ENCODE measurements at places on chromosomes 2 and 18. TPM values are rescaled to one million over a fixed set of nuclear protein-coding genes. Genes with fewer than 3 reads are reported as not detected.

PIK3C3 gene
- total RNA-seq: 106 TPM

UGT1A1 gene
- not detected for total RNA-seq

TBR1 gene
- not detected for total RNA-seq

GALNT13 gene
- 2.0 TPM for total RNA-seq

RIT2 gene
- total RNA-seq: not detected

EVX2 gene
- total RNA-seq: not detected

DNA sequence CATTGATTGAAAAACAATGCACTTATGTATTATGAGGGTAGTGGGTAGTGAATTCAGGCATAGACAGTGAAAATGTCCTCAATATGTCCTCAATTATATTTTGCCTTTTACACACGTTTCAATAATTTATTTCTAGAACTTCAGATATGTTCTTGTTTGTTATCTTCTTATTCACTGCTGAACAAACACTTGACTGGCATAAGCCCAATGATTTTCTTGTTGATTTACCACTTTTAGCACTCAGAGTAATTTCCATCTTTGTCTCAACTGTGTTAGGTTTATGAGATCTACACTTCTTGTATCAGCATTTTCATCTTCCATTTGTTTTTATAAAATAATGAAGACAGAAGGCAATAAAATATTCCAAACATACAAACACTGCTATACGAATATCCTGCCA, 61.8 kb upstream of the DCC start:
- DNase-seq: no peak

DNA sequence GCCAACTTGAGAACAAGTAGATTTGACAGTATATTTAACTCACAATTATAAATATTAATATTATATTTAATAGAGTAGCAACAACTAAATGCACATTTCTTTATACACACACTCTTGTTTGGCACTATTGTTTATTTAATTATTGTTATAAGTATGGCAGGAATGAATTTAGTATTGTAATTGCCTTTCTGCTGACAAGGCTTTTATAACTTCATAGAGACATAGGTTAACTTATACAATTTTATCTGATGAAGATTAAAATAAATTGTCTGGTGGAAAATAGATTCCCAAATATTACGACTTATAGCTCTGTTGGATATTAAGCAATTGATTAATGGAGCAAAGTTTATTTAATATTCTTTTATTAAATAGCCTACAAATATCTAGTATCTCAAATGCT, 347.9 kb upstream of the CDH19 start:
- no peak for DNase-seq

- peak; percentile 14 for DNase-seq
Observed at GRCh38 chr2:181656450-181657291, at the start of gene CERKL. Gene CERKL (minus strand): TSS chr2:181657105. CDS start chr2:181657006, 99 bp downstream.

GRCh38 chr18:46630160-46630559, 26.9 kb downstream of the LOXHD1 start:
- DNase-seq: peak; percentile 22

Measured in astrocyte (in vitro differentiated cells and primary cell).